Kidney epithelial cell (primary cell): ENCODE measurements at places on chromosomes 5 and 9.
A peak's percentile ranks its signal among the peaks of the same experiment; 100 is the strongest.

GRCh38 chr5:176733406-176734262 lies 76.7 kb upstream of the UNC5A start:
- no peak for DNase-seq

- DNase-seq, result peak; percentile 73
Observed at GRCh38 chr5:150263801-150264621, 25.6 kb downstream of the CAMK2A start.

DNA sequence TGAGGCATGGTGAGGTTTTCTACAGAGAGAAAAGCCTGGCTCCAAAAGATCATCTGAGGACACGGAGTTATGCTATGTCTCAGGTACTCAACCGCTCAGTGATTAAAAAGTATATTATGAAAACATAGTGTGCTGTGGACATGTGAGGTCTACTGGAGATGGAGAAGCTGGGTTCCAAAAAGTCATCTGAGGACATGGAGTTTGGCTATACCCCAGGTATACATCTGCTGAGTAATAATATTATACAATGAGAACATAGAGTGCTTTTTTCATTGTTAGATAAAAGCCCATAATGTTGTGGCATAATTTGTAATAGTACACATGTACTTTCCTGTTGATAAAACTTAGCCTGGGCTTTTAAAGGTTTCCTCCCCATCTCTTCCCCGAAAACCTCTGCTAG lies 70.7 kb upstream of the SHISAL2B start:
- DNase-seq, result no peak

DNA sequence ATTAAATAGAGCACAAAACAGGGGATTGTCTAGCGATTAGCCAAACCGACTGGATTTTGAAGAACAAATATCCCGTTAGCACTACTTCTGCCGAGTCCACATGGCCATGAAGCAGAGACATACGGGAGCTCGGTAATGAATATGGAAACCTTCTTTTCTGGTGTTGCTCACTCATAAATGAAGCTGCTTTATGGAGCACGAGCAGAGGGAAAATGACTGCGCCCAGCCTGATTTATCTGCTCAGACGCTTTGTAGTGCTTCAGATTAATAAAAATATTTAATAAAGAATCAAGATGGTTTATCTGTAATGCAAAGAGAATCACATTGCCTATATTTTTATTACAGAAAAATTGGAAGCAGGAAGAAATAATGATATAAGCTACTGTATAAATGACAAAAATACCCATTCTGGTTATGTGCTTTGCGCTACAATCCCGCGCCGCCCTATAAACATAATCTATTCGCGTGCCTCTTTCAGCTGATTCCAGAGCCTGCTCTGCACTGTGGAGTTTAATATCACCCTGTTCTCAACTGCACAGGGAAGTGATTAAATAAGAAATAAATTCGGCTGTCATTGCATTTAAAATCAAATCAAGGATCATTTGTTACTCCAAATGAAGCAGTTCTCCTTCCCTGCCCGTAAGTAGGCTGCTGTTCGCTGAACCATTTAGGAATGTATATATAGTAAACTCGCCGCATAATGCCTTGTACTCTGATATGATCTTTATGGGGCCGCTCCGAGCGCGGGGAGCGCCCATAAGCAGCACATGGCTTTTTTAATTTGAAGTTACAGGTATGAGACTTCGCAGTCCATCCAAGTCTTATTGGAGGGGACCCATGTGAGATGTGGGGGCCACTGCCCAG lies 22.3 kb upstream of the UBAC1 start:
- DNase-seq, result no peak

DNA sequence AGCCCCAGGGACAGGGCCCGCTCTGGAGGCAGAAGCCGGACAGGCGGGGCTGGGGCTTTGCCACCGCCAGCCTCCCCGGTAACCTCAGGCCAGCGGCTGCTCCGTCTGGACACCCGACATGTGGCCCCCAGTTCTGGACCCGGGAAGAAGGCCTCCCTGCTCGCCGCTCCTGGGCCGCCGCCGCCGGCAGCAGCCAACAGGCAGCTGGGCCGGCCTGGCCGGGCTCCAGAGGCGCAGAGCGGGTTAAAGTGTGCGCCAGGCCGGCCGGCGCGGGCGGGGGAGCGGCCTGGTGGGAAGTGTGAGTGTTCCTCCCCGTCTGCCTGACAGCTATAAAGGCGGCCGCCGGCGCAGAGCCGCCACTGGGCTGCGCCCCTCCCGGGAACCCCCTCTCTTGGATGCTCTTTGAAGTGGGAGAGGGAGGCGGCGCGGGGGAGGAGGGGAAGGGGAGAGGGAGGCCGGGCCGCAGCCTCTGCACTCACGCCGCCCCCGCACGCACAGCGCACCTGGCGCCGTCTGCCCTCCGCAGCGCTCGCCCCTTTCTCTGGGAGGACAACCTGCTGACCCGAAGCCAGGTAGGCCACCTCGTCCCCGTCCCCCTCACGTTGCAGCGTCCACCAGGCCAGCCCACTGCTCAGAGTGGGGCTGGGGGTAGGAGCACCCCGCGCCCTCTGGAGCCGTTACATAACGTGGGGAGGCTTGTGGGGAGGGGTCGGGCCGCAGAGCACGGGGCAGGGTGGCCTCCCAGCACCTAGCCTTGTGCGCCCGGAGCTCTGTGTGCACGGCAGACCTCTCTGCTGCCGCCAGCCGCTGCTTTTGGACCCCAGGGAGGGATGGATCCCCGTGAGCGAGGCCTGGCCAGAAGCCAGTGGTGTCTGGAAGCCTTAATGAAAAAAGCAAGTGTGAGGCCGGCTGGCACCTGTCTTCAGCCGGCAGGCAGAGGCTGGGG lies at the start of gene ADAMTSL2:
Gene ADAMTSL2, plus strand, starts transcription at position 359 of the 946 bp plus-strand sequence. CDS start 2,009 bp downstream, outside the sequence.
- DNase-seq, result no peak

DNA sequence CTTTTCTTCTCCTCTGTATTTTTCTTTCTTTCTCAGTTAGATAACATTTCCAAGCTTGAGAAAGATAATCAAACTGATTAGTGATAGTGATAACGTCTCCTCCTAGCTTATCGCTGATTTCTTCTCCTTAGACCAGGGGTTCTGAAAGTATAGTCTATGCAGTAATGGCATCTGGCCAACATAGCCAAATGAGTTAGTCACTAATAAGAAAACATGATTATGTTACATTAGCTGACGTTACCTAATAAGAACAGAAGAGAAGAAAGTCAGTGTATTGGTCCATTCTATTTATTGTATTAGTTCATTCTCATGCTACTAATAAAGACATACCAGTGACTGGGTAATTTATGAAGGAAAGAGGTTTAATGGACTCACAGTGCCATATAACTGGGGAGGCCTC lies 111.2 kb downstream of the STRBP start:
- no peak for DNase-seq
